Umbilical cord (tissue), 2 donors: ENCODE measurements at places on chromosomes 13 and 19. TPM values are rescaled to one million over a fixed set of nuclear protein-coding genes. Genes with fewer than 3 reads are reported as not detected.
A peak's percentile ranks its signal among the peaks of the same experiment; 100 is the strongest.

- peak; percentile 41 for DNase-seq
Observed at GRCh38 chr19:18317961-18318800, 4.7 kb downstream of the LSM4 start.

DNA sequence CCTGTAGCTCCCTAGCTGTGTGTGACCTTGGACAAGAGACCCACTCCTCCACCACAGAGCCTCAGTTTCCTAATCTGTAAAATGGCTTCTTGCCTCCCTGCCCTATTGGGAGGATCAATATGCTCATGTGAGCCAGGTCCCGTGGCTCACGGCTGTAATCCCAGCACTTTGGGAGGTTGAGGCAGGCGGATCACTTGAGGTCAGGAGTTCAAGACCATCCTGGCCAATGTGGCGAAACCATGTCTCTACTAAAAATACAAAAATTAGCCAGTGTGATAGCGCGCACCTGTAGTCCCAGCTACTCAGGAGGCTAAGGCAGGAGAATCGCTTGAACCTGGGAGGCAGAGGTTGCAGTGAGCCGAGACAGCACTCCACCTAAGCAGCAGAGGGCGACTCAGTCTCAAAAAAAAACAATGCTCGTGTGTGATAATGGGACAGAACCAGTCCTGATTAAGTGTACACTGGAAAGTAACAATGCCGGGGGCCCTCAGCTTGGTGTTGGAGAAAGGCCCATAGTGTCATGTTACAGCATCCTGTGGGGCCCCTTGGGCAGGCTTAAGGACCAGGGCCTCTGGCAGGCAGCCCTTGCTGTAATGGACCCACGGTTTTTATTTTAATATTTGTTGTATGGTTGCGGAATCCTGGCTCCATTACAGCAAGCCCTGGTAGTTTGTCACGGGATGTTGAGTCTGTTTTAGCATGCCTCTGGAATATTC is 6.8 kb downstream of the RPS11 start:
- DNase-seq: peak; percentile 85

DNA sequence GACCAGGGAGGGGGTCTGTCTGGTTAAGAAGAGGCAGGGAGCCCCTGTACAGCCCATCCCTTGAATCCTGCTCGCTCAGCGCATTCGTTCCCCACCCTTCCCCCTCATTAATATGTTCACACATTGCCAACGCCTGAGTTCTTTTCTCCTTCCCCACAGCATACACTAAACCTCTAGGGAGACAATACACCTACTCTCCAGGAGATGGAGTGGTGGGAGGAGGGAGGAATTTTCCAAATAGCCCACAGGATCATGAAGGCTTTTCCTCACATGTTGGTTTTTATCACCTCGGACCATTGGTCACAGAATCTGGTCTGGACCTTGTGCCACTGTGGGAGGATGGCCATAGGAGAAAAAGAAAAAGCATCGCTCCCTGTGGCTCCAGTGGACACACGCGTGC is 294.9 kb downstream of the SHISA2 start:
- DNase-seq: no peak

GRCh38 chr13:112652512-112653070 is 37.2 kb upstream of the ATP11A start:
- no peak for DNase-seq

The THOP1 gene
- 31.8 TPM for total RNA-seq

The PDX1 gene
- 2.6 TPM for total RNA-seq

GRCh38 chr13:96238241-96238640 is 148.3 kb downstream of the HS6ST3 start:
- no peak for DNase-seq

- DNase-seq: no peak
Observed at GRCh38 chr13:43879755-43880181, at the start of gene LACC1. LACC1 (plus strand) TSS chr13:43879904; CDS start chr13:43880986, 1,082 bp downstream.

The PCDH17 gene
- 1.7 TPM for total RNA-seq

- no peak for DNase-seq
Observed at GRCh38 chr13:74870865-74871264, 611.1 kb downstream of the TBC1D4 start.

GRCh38 chr13:92390217-92390616 is 836.4 kb upstream of the GPC6 start:
- peak; percentile 2 for DNase-seq

GRCh38 chr19:46696866-46697203 is 20.1 kb downstream of the PRKD2 start:
- no peak for DNase-seq

The ADGRE1 gene
- 13.2 TPM for total RNA-seq

GRCh38 chr13:86986448-86986847 is 684.7 kb upstream of the SLITRK5 start:
- no peak for DNase-seq

DNA sequence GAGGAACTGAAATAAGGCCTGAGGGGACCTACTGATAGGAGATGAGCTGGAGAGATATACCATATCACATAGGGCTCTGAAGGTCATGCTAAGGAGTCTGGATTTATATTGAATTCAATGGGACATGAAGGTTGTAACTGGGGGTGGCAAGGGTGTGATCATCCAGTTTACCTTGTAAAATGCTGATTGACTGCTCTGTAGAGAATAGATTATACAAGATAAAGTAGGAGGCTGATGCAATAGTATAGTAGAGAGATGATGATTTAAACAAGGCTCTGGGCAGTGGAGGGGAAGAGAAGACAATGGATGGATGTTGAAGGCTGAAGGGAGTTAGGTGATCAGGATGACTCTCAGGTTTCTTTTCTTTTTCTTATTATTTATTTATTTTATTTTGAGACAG is 18.0 kb upstream of the PAN3 start:
- no peak for DNase-seq

The ERFL gene
- not detected for total RNA-seq

DNA sequence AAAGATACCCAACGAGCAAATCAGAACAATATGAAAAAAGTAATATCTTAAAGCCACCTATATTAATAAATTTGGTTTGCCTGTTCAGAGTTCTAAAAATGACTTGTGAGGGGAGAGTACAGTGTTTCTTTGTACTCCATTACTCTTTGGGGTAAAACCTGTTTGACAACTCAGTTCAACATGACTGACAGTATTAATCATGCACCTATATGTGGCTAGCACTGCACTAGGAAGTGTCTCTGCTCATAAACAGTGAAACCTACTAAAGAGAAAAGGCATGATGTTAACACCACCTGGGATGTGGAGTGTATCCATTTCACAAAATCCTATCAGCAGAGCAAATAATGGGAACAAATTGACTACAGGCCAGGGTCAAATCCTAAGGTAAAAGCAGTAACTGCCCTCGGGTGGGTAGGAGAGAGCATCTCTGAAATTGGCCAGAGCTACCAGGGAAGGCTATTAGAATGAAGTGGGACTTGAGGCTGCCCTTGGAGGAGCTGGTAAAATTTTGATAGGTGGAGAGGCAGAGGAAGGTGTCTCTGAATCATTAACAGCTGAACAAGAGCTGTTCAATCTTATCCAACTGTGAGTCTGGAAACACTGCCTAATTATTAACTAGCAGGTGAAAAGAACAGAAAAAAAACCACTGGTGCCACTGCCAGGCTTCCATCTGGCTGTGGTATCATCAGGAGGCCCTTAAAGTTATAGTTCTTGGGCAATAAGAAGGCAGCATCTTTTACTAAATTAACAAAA is 365.1 kb downstream of the DNAJC15 start:
- DNase-seq: no peak

GRCh38 chr19:6241680-6242377 is 37.9 kb downstream of the MLLT1 start:
- no peak for DNase-seq

The CD79A gene
- total RNA-seq: not detected

The ZAR1L gene
- total RNA-seq: not detected

DNA sequence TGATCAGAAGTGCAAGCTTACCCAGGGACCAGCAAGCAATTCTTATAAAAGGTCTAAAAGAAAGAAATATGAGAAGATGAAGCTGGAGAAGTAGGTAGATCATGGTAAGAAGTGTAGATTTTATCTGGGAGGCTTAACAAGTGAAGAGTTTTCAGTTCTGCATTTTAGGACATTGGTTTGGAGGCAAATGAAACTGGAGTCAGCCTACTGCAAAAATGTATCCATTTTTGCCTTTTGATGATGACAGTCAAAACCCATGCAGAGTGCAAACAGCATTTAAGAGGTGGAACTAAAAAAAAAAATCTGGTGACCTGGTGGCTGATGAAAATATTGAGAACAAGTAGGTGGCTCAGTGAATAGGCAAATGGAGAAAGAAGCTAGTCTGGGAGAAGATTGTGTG is 216.9 kb downstream of the DNAJC15 start:
- no peak for DNase-seq

GRCh38 chr13:40061466-40062450 is 406.3 kb downstream of the COG6 start:
- DNase-seq: no peak
